ENCODE measurements at places on chromosomes 5 and 9.

DNA sequence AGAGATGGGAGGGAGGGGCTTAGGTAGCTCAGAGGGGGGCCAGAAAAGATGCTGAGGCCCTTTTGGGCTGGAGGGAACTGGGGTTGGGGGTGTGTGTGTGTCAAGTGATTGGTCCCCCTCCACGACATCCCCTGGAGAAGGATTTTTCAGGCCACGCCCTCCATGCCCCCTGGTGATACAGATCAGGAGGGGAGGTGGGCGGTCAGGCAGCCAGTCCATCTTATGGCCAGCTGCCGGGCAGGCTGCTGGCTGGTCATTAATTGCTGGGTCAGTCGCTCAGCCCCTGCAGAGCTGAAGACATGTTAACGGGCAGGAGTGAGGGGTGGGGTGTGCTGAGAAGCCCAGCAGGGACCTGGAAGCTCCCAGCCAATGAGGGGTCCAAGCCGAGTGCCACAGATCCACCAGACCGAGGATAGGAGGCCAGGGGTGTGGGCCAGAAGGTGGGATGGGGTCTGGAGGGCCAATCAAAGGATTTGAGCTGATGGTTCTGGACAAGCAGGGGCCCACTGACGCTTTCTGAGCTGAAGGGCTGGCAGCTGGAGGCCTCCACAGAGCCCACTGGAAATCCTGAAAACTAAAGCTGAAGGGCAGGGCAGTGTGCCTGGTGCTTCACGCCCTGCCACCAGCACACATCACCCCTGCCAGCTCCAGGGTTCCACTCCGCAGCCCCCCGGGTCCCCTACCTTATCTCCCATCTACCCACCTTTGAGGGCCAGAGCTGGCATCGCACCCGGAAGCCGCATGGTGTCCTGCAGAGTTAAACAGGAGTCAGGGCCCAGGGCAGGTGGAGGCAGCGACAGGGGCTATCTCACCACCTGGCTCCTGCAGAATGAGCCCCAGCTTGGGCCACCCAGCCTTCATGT lies 19.1 kb downstream of the PDGFRB start:
- no peak for DNase-seq

DNA sequence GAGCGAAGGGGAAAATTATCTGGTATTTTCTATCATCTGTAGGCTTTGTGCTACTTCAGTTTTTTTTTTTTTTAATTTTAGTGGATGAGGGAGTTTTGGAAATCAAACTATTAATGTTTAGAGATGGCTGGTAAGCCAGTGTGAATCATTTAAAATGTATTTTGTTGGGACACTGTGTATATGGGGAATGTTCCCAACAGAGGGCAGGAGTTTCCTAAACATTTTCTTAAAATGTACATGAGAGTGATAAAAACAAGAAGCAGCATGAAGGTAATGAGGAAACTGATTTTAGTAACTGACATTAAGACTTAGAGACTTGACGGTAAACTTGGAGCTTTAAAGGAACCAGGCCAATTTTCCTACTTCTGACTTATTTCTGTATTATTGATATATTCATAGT lies 68.2 kb upstream of the ITGA2 start:
- no peak for DNase-seq

DNA sequence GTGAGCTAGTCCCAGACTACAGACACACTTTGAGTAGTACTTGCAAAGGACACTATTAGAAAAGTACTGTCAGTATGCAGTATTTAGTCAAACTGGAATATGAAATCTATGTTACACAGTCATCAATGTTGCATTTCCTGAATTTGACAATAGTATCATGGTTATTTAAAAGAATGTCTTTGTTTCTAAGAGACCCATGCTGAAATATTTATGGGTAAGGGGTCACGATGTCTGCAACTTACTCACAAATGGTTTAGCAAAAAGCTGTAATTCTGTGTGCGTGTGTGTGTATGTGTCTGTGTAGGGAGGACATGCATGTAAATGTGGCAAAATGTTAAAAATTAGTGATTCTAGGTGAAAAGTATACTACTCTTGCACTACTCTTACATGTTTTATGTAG lies 105.6 kb downstream of the GOLPH3 start:
- DNase-seq = no peak

- no peak for DNase-seq
Observed at GRCh38 chr5:60494144-60494543, 205.8 kb downstream of the DEPDC1B start.

GRCh38 chr9:33446240-33446945 lies 1.0 kb downstream of the AQP3 start:
- peak; percentile 78 for DNase-seq

DNA sequence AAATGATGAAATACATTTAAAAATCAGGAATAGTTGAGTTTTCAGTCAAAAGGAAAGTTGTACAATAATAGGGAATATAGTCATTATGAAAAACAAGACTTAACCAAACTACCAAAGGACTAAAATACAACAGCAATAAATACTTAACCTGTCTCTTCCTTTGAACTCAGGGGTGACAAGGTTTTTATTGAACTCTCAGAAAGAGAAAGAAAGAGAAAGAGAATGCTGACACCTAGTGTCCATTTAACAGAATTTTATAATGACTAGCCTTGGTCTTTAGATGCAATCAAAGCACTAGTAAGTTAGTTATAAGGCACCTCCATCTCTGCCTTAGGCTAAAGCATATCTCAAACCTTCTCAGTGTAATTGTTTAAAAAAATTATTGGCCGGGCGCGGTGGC lies 47.5 kb downstream of the UIMC1 start:
- DNase-seq = peak; percentile 42

DNA sequence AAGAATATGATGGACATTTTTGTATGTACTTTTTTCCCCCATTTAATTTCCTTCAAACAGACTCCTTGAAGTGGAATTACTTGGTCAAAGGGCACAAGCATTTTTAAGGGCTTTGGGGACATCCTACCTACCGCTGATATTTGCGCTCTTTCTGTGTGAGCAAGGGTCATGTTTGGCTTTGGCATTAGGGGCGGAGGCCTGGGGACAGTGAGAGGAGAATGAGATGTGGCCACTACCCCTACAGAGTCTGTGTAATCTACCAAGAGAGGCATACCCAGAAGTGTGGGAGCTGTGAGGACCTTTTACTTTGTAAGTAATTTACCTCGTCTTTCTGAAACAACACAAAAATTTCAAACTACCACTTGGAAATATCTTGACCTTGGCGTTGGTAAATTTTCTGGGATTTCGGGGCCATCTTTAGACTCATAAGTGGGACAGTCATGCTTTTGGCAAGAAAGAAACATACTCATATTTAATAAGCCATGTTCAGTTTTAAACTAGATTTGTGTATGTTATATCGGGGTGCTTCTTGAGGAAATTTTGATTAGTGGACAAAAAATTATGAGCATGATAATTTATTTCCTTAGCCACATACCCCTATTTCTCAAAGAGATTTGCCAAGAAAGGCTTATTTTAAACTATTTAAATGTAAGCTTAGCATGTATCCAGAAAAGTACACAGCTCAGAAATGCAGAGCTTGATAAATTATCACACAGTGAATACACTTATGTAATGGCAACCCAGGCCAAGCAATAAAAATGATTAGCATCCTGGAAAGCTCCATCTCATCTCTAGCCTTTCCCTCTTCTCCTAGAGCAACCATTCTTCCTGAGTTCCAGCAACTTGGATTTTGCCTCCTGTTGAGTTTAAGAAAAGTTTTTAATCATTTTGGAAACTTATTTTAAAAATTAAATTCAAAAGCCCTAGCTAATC lies 63.6 kb downstream of the ARHGAP26 start:
- no peak for DNase-seq

DNA sequence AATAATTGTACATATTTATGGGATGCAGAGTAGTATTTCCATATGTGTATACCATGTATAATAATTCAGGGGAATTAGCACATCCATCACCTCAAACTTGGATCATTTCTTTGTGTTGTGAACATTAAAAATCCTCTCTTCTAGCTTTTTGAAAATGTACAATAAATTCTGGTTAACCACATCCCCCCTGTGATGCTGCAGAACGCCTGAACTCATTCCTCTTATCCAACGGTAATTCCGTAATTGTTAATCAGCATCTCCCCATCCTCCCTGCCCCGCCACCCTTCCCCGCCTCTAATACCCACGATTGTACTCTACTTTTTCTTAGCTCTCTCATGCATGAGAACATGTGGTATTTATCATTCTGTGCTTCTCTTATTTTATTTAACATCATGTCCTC lies 127.7 kb upstream of the ANKRD55 start:
- no peak for DNase-seq

DNA sequence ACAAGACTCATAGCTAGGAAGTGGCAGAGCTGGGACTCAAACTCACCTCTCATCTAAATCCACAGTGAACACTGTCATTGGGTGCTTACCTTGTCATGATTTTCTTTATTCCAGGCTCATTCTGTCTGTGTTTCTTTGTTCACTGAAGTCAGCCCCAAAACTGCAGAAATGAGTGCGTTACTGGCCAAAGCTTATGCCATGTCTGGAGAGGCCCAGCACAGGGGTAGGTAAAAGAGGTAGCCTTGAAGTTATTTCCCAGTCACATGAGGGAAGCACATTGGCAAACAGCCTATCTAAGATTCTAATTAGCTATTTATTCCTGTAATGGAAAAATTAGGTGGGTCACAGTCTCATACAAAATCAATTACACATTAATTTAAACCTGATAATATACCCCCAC lies 29.8 kb downstream of the TTC23L start:
- DNase-seq = no peak
